ENCODE measurements at places on chromosomes 11 and 22.
A peak's percentile ranks its signal among the peaks of the same experiment; 100 is the strongest.

DNA sequence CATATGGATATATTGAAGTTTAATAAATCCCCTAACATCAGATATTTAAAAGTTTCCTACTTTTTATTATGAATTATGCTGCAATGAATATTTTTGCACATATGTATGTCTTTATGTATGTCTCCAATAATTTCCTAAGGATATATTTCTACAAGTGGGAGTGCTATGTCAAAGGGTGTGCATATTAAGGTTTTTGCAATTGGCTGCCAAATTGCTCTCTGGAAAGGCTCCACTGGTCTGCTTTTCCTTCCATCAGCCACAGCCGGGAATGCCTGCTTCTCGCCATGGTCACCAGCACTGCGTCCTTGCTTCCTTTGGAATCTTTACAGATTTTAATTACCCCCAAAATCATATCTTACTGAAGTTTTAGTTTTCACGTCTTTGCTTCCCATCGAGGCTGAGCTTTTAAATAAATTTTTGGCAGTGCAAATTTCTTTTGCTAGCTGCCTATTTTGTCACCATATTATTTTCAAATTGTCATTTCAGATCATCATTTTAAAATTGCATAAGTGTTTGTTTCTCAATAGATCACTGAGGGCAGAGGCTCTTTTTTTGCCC, 221.7 kb downstream of the SNX19 start:
- no peak for DNase-seq

GRCh38 chr11:117292616-117293015, 1.5 kb downstream of the BACE1-AS start:
- DNase-seq: no peak

DNA sequence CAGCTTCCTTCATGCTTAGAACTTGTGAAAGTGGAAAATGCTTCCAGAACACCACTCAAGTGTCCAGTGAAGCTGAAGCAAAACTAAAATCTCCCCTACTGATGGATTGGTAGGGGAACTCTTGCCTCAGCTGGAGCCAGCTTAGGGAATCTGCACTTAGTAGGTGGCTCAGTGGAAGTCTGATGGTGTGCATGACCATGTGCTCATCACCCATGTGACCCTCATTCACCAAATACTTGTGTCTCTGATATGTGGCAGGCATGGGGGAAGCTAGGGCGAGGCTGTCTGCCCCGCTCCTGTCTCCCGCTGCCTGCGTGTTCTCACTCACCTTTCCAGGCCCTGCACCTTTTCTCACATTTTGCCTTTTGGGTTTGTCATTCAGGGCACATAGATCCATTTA, 7.2 kb downstream of the TEAD1 start:
- no peak for DNase-seq

DNA sequence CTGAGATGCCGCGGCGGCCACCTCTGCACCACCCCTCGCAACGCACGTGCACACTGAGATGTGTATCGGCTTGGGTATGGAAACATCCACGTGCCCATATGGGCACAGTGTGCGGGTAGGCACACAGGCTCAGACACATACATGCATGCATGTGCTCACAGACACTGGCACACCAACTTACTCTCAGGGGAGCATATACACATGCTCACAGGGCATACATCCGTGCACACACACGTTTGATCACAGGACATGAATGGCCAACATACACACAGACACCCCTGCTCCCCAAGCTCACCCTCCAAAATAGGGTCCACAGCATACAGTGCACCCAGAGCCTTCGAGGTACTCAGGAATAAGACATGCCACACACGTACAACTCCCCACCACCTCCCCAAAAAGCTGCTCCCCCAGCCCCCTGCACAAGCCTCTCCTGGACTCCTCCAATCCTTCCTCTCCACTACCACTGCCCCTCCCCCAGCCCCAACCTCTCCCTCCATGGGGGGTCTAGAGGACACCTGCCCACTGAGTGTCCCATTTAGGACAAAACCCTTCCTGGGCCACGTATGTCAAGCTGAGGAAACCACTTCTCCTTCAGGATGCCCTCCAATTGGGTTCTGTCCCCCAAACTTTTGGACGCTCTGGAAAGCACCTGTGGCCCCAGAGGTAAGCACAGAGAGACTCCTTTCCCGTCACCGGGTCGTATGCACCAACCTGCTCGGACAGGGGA, 53.1 kb downstream of the SLC22A12 start:
- no peak for DNase-seq

DNA sequence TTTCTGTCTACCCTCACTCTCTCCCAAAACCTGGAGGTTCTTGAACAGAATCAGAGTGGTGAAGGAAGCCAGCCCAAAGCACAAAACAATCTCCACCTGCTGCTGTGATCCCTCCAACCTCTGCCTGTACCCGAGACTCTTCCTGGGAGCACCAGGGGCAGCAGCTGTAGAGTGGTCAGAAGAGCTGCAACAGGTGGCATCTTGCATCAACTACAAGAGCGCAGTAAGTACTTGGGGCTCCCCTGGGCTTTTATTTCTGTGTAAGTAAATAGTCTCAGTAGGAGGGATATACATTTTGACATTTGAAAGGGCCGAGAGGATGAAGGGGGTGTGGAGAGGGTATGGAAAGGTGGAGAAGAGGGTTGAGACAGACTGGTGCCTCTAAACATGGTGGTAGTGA, 8.3 kb upstream of the UBQLNL start:
- no peak for DNase-seq

GRCh38 chr11:60155931-60156330, 27.0 kb downstream of the MS4A6A start:
- DNase-seq: no peak

DNA sequence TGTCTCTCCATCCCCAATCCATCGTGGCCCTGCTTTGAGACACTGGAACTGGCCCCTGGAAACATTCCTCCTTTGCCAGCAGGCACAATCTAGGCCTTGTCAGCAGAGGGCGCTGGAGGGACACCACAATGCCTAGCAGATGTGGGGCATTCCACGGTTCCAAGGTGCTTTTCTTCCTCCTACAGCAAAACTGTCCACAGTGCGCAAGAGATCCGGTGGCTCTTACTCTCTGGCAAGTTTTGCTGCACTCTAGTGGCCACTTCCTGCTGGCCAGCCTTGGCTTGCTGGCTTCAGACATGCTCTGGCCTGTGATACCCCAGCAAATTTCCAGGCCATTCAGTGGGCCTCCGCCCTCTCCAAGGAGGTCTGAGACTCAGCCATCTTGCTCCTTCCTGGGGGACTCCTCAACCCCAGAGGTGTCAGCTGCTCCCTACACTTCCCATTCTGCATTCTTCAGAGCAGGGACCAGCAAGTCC, 17.1 kb upstream of the RBM4B start:
- peak; percentile 73 for DNase-seq

- no peak for DNase-seq
Observed at GRCh38 chr11:24591283-24591682, 94.4 kb downstream of the LUZP2 start.

DNA sequence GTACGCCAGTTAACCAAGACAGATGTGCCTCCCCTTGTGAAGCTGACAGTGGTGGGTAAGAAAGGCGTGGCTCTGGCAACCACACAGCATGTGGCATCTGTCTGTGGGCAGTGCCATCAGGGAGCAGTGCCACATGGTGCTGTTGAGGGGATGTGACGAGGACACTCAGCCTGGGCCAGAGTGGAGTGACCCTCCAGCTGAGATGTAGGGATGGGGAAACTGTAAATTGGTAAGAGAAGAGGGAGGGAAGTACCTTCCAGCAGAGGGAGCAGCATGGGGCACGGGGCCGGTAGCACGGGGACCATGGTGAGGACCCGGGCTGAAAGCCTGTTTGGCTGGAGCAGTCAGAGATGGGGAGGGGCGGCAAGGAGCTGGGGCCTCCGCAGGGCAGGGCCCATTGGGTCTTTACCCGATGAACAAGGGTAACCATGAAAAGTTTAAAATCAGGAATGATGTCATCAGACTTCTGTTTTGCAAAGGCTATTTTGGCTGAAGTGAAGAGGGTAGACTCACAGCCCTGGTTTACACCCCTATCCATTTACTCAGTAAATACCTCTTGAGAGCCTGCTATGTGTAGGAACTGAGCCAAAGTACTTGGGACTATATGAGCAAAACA, 10.4 kb downstream of the TMPRSS6 start:
- no peak for DNase-seq

GRCh38 chr11:74000307-74001133, 8.4 kb downstream of the UCP3 start:
- DNase-seq: no peak

DNA sequence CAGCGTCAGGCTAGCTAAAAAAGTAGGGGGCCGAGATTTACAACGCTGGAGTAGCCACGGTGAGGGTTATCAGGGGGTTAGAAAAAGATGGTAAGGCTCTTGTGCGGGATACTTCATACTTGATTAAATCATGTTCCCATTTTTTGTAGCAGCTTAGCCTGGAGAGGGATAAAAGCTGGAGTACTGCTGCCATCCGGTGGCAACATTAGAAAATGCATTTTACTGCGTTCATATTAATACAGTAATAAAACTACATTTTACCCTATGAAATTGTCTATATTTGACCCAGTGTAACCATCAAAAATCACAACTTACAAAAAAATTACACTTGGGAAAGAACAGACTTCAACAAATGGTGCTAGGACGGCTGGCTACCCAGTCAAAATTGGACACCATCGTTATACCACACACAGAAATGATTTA, 17.3 kb downstream of the RPUSD4 start:
- DNase-seq: peak; percentile 48

- no peak for DNase-seq
Observed at GRCh38 chr11:10457901-10458300, 2.8 kb downstream of the AMPD3 start.

GRCh38 chr22:50702261-50702671, 29.6 kb downstream of the SHANK3 start:
- DNase-seq: no peak

DNA sequence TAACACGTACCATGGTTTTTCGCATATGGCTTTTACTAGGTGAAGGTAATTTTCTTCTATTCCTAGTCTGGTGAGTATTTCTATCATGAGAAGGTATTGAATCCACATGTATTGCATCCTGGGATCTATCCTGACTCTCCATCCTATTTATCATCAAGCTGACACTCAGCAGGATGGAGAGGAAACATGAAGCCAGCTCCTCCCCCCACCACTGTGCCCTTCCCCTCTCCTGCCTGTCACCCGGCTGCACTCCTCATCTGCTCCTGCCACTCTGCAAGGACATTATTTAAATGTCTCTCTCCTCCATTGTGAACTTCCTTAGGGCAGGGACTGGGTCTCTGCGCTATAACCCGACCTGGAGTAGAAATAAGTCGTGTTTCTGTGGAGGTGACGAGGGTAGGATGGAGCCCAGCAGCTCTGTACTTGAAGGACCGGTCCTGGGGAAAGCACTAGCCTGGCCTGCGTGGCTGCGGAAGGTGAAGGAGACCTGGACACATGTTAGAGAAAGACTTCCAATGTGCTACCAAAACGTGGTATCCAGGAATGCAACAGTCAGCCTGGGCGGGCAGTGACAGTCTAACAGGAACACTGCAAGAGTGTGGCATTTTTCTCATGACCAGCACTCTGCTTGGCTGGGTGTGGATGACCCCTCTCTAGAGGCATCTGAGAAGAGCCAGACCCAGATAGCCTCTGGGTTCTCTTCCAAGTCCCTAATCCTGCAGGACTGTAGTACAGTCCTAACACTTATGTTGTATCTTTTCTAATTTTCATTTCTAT, 111.2 kb downstream of the MICAL3 start:
- no peak for DNase-seq

DNA sequence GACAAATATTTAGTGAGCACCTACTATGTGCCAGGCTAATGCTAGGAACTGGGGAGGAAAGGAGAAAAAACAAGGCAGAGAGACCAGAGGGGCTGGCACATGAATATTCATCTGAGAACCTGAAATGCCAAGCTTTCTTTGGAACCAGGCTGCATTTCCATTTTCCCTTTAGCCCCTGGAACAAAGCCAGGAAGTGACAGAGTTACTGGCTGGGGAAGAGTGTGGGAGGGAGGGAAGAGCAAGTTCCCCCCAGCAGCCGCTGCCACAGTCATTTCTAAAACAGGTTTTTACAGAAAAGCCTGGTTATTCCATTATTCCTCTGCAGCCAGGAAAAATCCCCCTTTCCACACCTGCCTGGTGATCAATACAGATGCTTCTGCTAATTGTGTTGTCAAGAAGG, 97.0 kb downstream of the SPON1 start:
- no peak for DNase-seq

- DNase-seq: no peak
Observed at GRCh38 chr11:68370211-68371111, 58.1 kb downstream of the LRP5 start.

DNA sequence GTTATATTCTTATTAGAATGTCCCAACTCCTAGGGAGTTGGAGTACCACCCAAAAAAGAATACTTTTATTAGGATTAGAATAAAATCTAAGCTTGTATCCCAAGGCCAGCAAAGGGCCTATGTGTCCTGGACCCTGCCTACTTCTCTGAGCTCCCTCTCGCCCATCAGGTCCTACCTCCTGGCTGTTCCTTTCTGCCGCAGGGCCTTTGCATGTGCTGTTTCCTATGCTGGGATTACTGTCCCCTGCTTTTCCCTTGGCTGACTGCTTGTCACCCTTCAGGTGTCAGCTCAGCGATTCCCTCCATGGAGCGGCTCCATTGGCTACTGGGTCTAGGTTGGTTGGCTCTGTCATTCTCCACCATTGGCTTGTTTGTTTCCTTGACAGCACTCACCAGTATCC, 13.4 kb downstream of the MYO7A start:
- no peak for DNase-seq

DNA sequence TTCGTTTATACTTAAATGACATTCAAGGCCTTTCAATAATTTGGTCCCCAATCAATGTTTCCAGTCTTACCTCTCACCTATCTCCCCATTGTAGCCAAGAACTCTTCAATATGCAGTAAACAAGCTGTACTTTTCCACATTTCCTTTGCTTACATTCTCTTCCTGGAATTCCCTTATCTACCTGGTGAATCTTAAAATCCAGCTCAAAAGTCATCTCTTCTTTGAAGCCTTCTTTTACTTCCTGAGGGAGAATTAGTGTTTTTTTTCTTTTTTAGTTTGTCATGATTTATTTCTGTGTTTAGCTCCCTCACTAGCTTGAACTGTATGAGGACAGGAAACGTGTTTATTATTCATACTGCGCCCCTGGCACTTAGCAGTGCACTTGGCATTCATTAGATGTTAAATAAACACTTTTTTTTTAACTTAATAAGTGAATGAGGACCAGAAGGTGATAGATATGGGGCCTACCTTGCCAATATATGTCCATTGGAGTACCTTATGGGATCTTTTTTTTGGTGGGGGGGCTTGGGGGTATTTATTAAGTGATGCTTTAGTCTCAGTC, 4.9 kb upstream of the PTS start:
- no peak for DNase-seq

DNA sequence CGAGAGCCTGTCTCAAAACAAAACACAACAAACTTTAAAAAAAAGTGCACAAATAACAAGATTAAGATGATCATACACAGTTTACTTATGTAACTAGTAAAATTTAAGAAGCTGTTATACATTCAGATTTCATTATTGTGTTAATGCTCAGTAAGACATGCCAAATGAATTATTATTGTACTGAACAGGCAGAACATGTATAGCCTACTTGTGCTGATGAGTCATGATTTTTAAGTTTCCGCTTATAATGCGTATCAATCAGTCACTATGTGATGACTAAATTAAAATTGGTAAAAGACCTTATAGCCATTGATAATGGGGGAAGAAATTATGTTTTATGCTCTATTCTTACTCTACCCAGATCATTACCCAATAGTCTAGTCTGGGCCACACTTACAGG, 20.5 kb upstream of the EXPH5 start:
- no peak for DNase-seq
